Endothelial cell (in vitro differentiated cells): ENCODE measurements at places on chromosomes 6 and 20. TPM values are rescaled to one million over a fixed set of nuclear protein-coding genes. Genes with fewer than 3 reads are reported as not detected.

Gene WFDC12
- not detected for total RNA-seq

Gene PMEPA1
- total RNA-seq = 61.3 TPM

- DNase-seq = no peak
Observed at GRCh38 chr6:35248300-35248699, 11.2 kb upstream of the ZNF76 start.

GRCh38 chr6:51814418-51814817 is 273.0 kb downstream of the PKHD1 start:
- DNase-seq = no peak

GRCh38 chr6:12065321-12066140 is 53.4 kb downstream of the HIVEP1 start:
- no peak for DNase-seq

GRCh38 chr20:36334281-36335205 is 28.4 kb downstream of the DLGAP4 start:
- DNase-seq = no peak

DNA sequence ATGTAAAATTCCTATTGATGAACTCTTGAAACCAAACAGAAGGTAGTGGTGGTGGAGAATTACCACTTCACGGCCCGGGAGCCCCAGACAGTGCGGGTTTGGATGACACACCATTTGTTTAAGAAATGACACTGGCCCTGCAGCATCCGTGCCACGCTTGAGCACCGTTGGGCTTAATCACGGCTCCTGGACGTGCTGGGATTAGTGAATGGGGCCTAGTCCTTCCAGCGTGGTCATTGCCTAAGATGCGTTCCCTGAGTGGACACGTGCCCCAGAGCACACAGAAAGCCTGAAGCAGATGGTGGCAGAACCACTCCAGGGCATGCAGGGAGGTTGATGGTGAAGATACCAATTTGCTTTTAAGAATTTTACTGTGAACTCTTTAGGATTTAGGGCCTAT is 14.5 kb downstream of the STX16 start:
- DNase-seq = no peak

DNA sequence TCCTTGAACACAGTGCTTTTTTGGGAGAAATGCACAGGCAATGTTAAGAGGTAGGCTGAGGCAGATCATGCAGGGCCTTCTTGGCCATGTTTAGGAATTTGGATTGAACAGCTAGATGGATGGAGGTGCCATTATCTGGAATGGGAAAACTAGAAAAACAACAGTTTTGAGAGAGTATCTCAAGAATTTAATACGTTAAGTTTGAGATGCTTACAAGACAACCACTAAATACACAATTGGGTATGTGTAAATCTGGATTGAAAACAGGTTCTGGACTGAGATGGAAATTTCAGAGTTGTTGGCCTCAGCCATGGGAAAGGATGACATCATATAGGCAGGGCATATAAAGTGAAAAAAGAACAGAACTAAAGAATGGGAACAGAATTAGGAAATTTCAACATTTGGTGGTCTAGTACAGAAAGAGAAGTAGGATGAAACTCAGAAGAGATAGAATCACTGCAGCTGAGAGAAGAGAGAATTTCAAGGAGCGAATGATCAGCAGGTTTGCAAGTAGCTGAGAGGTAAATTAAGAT is 37.1 kb downstream of the NCOA7 start:
- DNase-seq = no peak
